ENCODE measurements at places on chromosomes 3 and 15.

DNA sequence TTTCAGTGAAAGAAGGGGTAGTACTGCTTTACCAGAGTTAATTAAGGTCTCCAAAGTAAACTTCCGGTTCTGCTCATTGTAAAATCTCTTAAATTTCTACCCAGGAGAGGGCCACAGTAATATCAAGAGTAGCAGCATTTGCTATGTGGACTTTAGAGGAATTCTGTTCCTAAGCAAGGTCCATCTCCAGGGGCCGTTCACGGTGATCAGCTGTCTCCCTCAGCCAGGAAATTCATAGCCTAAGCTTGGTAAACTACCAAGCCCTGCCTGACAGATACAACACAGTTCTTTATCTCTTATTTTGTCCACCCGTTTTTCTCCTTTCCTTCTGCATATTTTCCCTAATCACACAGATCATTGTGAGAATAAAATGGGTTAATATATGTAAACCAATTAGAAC, 2.3 kb downstream of the DUT start:
- DNase-seq, result no peak

DNA sequence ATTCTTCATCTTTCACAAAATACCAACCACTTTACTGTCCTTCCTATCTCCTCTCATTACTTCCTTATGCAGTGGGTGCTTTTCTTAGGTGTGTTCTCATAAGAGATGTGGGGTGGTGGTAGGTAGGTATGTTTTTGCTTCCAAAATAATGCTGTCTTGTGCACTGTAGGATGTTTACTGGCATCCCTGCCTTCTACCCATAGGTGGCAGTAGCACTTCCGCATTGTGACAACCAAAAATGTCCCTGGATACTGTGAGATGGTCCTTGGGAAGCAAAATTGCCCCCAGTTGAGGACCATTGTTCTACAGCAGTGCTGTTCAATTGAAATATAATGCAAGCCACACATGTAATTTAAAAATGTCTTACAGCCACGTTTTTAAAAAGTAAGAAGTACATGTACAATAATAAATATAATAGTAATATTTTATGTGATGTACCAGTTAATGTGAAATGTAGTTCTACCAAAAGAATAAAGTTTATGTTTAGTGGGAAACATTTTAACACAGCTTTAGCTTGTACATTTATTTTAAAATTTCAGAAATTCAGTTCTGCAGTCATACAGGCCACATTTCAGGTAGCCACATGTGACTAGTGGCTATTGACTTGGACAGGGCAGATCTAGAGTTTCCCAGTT, 75.2 kb downstream of the NEO1 start:
- DNase-seq, result peak; percentile 14

DNA sequence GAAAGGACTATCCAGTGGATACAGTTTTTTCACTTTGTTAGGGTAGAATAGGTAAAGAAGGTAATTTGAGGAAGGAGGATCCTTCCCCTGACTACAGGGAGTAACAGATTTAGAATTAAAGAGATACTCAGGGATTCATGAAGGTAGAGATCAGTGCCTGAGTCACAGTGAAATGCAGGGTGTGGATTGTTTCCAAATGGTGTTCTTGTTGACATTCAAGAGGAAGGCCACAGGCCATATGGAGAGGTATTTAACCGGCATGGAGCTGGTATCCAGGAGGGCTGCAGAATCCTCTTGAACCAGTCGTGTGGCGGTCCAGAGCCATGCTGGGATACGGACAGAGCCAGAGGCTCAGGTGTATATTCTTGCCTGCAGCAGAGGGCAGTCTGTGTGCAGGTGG, 28.2 kb downstream of the GYG1 start:
- no peak for DNase-seq

- DNase-seq, result no peak
Observed at GRCh38 chr3:161640181-161640580, 143.6 kb downstream of the OTOL1 start.

DNA sequence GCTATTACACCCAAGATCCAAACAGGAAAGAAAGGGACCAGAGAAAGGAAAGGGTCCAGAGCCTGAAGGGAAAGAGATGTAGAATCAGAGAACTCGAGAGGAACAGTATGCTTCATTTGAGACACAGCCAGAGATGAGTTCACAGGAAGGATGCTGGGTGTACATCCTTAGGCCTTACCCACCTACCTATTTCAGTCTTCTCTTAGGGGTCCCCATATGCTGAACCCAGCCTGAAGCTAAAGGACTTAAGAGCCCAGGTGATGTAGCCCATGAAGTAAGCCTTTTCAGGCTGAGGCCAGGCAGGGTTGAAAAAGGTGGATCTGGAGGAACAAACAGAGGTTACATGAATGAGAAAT, 338.0 kb upstream of the KCNH8 start:
- no peak for DNase-seq

DNA sequence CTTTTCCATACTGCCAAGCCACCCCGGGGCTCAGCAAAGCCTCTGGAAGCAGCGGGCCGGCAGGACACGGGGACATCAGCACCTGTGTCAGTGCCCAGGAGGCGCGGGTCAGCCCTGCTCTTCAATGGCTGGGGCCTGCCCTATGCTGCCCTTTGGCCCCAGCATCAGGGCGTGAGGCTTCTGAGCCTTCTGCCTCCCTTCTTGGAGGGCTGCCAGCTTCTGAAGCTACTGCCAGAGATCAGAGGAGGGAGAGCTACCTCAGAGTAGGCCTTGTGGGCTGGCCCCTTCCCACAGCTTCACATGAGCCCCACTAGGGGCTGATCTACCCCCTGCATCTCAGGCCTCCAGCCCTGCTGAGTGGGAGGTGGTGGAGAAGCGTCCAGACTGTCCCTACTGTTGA, 13.0 kb upstream of the TMEM115 start:
- DNase-seq, result no peak

- no peak for DNase-seq
Observed at GRCh38 chr3:129503471-129504291, 24.8 kb upstream of the RHO start.

DNA sequence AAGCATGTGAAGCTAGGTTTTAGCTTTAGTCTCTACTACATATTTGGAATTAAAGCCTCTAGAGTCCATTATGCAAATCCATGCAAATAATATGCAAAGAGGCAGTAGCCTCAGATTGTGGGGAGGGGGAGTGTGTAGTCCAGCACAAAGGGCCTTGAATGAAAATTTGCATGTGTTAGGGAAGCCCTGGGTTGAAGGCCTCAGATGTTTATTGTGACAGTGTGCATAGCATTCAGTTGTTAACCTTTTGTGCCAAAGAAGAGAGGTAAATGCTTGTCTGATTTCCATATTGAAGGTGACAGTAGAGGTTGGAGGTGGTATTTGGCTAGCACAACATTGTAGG, 24.5 kb upstream of the BFSP2 start:
- DNase-seq, result no peak

DNA sequence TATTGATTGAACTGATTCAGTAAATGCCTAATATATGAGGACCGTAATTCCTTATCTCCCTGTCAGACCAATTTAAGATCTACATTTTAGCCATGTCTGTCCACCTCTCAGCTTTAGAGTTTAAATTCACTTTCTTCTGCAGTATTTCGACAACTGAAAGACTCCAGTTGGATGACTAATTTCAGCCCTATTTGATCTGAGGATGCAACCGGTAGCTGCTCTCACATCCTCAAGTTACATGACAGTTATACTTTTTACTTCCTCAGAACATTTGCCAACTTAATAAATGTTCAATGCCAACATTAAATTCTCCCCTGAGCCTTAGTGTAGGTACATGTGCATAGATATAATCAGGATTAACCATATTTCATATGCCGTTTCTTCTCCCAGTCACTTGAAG, 2.5 kb upstream of the HHLA2 start:
- no peak for DNase-seq

- DNase-seq, result peak; percentile 23
Observed at GRCh38 chr3:181941250-181941649, 229.5 kb downstream of the SOX2 start.

DNA sequence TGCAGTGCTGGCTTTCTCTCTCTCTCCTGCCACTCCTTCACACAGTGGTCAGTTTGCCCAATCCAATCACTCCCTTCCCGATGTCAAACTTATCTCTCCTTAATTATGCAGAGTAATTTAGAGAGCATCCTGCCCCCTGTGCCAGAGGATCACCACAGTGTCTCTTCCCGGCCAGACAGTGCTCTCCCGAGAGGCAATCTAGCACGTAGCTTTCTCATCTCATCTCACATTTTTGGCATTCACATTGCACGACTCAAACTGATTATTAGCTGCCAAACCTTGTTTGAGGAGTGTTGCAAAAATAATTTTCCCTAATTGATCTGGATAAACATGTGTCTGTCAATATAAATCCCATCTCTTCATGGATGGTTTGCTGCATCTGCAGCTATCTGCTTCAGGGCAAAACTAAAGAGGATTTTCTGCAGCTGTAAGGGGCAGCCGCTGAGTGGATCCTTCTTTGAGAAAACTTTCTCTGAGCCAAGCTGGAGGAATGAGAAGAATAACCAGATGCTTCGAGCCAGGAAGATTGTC, 37.8 kb downstream of the SSUH2 start:
- no peak for DNase-seq

DNA sequence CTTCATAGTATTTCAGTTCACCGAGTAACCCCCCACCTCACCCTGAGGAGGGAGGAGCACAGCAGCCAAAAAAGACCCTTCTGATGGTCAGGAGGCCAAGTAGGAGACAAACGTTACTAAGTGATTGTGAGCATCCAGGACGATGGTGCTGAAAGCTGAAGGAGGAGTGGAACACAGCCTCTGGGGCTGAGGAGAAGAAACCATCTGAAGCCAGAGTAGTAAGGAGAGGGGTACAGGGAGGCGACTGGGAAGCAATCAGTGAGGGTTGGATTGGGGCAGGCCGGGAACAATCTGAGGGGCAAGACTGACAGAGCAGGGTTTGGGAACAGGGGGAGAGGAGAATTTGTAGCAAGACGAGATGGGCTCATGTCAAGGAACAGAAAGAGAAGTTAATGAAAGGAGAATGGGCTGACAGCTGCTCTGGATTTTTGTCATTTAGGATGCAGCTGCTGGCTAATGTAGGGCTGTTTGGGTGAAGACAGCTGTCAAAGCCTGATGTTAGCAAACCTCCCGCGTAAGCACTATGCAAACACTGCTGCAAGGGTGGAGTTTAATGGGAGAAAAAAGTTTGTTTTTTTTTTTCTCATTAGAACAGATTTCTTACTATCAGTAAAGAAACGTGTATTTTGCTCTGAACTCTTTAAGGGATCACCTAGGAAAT, 622.2 kb downstream of the EDEM1 start:
- no peak for DNase-seq

GRCh38 chr3:112132975-112133448, at the start of gene GCSAM:
Gene GCSAM, minus strand, starts transcription at chr3:112133248. Its CDS starts 128 bp downstream, at chr3:112133120.
- peak; percentile 81 for DNase-seq

- DNase-seq, result peak; percentile 97
Observed at GRCh38 chr3:108221911-108222852, at the start of gene IFT57. Gene IFT57, minus strand, starts transcription at chr3:108222424. Its CDS starts 102 bp downstream, at chr3:108222322.

DNA sequence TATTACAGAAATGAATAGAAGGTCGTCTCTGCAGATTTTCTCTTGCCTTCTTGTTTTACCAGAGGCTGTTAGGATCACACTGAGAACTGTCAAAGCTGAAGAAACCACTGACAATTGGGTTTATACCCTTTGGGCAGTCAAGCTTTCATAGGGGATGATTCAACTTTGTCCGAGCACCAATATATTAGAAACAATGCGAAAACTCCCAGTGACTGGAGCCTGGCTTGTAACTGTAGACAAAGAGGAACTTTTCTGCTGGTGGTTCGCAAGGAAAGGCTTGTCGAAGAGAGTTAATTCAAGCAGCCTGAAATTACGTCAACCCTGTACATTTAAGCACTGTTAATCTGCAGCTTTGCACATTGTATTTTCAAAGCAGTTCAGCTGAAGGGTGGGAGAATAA, 193.2 kb upstream of the ZNF385D start:
- DNase-seq, result no peak

DNA sequence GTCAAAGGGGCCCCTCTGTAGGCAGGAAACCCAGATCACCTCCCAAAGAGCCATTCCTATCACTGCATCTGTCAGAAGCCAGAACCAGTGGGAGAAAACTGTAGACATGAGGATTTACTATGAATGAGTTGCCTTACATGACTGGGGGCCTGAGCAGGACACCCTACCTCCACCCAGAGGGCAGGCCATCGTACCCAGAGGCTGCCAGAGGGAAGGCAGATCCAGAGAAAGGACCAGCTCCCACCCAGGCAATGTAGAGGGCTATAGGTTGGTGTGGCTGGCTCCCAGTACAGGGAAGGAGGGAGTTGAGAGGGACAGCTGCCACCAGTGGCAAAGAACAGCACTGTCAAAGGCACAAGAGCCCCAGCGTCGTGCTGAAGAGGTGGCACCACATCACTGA, 233.2 kb downstream of the OCA2 start:
- DNase-seq, result no peak

- peak; percentile 19 for DNase-seq
Observed at GRCh38 chr3:100963041-100963440, 30.2 kb downstream of the ABI3BP start.

DNA sequence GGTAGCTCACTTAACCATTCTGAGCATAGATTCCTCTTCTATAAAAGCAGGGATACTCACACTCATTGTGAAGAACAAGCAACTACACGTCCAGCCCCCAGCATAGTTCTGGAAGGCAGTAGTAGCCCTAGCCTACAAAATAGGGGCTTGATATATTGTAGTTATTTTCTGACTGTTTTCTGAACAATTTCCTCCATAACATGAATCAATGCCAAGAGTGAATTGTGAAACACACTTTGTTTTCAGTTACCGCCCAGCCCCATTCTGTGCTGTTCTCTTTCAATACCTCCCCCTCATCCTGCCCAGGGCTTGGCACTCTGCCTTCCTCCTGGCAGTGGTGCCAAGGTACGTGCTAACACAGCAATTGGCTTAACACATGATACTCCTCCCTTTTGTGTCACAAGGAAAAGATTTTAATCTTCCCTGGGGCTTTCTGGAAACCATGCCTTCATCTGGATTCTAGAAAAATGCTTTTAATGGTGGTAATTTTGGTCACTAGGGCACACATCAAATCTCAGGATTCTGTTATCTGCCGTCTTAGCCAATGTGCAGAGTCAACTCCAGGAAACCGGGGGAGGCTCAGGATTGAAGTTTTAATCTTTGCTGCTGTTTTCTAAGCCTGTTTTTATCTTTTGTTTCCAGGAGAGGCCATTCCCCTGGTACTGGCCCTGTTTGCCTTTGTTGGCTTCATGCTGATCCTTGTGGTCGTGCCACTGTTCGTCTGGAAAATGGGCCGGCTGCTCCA, 37.2 kb downstream of the IL20RB start:
- peak; percentile 98 for DNase-seq

GRCh38 chr3:195263193-195263924, 7.6 kb downstream of the XXYLT1 start:
- DNase-seq, result no peak

- no peak for DNase-seq
Observed at GRCh38 chr15:33834892-33835743, 133.2 kb upstream of the CHRM5 start.

DNA sequence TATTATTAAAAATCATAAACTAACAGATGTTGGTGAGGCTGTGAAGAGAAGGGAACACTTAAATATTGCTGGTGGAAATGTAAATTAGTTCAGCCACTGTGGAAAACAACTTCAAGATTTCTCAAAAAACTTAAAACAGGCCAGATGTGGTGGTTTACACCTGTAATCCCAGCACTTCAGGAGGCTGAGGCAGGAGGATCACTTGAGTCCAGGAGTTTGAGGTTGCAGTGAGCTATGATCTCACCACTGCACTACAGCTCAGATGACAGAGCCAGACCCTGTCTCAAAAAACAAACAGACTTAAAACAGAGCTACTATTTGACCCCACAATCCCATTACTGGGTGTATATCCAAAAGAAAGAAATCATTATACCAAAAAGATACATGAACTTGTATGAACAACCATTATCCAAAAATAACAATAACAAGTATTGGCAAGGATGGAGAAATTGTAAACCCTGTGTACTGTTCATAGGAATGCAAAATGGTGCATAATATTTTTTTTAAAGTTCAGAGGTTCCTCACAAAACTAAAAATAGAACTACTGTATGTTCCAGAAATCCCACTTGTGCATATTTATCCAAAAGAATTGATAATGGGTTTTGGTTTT, 25.5 kb downstream of the ZNF148 start:
- no peak for DNase-seq

All from mammary epithelial cell (primary cell).